ENCODE measurements at places on chromosomes 6 and 20. TPM values are rescaled to one million over a fixed set of nuclear protein-coding genes. Genes with fewer than 3 reads are reported as not detected.

The WFDC10B gene
- not detected for total RNA-seq

The STMND1 gene
- not detected for total RNA-seq

The IP6K3 gene
- 2.0 TPM for total RNA-seq

The LRP11 gene
- 27.3 TPM for total RNA-seq

The CFAP61 gene
- 0.44 TPM for total RNA-seq

The CRISP3 gene
- not detected for total RNA-seq

The GHRH gene
- total RNA-seq: not detected

The PRPH2 gene
- total RNA-seq: not detected

The CLPSL2 gene
- 0.80 TPM for total RNA-seq

Data from A549 treated with dexamethasone at 1 μM for 4 hours (cell line).